ENCODE measurements at places on chromosomes 12 and 14.

GRCh38 chr14:96297000-96297399 is 41.0 kb downstream of the BDKRB1 start:
- no peak for DNase-seq

DNA sequence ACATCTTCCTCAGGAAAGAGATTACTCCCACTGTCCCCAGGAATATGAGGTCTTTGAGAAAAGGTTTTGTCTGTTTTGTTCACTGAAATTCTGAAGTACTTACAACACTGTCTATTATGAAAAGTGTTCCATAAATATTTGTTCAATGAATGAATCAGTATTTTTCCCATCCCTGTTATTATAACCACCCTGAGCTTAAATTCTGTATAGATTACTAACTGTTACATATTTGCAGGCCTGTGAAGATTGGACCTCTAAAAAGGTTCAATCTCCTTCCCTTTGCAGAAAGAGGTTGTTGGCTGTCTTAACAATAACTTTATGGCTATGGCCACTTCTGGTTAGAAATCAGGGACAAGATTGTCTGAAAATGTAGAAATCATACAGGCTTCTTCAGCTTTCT is 174.5 kb upstream of the NPAS3 start:
- no peak for DNase-seq

DNA sequence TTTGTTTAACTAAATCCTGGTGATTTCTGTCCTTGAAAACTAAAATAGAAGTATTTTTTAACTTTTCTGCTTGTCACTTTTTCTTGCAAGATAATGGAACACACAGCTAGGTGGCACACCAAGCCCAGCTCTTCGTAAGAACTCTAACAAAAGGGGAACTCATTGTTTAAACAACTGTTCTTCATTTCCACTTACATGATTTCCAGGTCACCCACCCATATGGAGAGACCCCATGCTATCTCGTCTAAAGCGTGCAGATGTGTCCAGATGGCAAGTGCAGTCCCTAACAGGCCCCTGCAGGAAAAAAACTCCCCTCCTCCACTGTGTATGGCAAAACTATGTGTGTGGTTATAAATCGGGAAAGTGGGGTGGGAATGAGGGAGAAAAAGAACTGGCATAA is 43.3 kb upstream of the NT5DC3 start:
- DNase-seq = peak; percentile 19

DNA sequence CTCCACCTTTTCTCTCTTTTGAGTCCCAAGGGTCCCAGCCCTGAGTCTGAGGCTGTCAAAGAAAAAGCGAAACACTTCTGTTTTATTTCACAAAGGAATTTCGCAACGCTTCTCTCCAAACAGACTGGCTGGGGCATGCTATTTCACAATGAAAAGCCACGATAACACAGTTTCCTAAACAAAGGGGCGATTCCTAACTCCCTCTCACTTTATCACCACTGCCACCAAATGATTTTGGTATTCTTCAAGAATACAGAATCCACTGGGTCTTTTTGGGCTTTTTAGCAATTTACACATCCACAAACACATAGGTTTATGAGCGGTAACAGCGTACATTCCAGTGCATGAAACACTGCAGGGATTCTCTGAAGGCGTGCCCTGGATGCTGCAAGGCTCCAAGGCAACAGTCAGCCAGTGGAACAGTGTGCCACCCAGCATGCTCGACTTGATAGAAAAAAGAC is 161.2 kb downstream of the DAD1 start:
- DNase-seq = no peak

GRCh38 chr12:65596514-65597091 is 227.7 kb upstream of the HMGA2 start:
- DNase-seq = no peak

DNA sequence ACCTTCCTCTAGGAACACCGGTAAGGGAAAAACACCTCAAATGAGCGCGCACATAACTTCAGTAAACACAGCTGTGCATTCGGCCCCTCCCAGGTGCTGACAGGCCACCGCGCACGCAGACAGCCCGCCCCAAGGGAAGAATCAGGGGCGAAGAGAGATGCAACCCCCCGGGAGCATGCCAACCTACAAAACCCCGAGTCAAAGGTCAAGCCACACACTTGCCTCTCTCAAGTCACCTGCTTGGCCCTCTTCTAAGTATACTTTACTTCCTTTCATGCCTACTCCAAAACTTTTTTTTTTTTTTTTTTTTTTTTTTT is 2.3 kb upstream of the CYP46A1 start:
- DNase-seq = no peak

DNA sequence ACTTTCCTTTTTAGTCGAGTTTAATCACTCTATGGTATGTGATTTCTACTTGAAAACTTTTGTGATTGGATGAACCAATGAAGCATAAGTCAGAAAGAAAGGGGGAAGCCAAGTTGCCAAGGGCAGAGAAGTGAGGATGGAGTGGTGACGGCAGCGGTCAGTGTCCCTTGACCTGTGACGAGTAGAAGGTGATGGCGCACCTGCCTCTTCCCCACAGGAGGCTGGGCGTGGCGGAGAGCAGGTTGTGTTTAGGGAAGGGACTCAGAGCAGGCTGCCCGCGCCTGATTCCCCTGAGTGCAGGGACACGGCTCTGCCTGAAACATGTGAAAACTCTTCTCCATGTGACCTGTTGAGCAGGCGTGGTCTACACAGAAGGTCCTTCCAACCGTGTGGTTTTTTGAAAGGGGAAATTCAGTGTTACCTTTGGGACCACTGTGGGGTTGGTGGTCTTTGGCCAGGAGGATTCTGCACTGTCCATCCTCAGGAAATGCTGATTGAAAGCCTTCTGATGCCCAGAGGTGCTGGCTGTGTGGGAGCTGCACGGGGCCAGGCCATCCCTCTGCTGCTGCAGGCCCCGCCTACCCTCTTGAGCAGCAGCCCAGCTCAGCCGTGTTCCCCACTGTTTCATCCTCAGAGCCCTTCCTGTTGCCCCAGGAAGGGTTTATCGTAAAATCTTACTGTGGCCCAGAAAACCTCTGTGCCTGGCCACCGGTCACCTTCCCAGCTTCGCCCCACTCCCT is 23.5 kb upstream of the AMN start:
- DNase-seq = no peak

DNA sequence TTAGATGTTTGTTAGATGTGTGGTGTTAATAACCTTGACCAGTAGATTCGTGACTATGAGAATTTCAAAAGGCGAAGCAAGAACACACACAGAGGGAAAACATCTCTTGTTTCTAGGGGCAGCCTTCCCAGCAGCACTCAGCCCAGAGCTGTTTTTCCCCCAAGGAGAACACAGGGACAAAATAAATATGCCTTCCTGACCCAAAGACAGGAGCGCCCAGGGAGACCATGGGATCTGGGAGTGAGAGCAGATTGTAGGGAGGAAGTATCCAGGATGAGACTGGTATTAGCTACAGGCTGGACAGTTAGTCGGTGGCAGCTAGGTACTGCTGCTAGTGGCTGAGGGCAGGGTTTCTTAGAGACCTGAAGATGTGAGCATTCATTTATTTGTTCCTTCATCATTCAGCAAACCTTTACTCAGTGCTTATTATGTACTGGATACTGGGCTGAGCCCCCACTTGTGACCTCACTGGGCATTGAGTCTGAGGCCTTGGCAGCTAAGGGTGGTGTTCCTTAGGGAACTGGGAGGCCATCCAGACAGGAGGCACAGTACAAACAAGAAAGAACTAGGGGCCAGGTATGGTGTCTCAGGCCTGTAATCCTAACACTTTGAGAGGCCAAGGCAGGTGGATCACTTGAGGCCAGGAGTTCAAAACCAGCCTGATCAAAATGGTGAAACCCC is 469.8 kb downstream of the ZFP36L1 start:
- DNase-seq = no peak

- no peak for DNase-seq
Measured at GRCh38 chr14:58177125-58177524, 22.8 kb upstream of the ACTR10 start.

- DNase-seq = no peak
Measured at GRCh38 chr14:88322504-88323085, 474 bp downstream of the KCNK10 start.

DNA sequence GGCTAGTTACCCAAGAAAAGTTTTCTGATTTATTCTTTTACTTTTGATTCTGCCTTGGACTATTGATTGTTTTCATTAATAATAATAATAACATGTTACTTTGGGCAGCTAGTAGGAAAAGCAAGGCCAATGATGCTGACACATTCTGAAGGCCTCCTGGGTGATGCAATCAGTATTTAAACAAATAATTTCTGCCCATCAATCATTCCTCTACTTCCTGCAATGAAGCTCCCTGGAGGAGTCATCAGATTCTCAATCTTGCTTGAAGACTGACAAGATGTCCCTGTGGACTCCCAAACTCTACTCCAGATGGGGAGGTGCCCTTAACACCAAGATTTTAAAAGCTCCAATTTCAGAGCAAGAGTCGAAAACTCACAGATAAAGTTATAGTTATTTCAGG is at the start of gene SPX:
TSS of gene SPX (plus strand) at position 244 of the 400 bp plus-strand sequence. CDS start 177 bp downstream, outside the sequence.
- DNase-seq = no peak

GRCh38 chr12:92568691-92569090 is 134.1 kb upstream of the PLEKHG7 start:
- DNase-seq = no peak

GRCh38 chr14:93100570-93100969 is 15.2 kb downstream of the ITPK1 start:
- DNase-seq = no peak

- DNase-seq = no peak
Measured at GRCh38 chr14:53547593-53547992, 394.5 kb upstream of the DDHD1 start.

DNA sequence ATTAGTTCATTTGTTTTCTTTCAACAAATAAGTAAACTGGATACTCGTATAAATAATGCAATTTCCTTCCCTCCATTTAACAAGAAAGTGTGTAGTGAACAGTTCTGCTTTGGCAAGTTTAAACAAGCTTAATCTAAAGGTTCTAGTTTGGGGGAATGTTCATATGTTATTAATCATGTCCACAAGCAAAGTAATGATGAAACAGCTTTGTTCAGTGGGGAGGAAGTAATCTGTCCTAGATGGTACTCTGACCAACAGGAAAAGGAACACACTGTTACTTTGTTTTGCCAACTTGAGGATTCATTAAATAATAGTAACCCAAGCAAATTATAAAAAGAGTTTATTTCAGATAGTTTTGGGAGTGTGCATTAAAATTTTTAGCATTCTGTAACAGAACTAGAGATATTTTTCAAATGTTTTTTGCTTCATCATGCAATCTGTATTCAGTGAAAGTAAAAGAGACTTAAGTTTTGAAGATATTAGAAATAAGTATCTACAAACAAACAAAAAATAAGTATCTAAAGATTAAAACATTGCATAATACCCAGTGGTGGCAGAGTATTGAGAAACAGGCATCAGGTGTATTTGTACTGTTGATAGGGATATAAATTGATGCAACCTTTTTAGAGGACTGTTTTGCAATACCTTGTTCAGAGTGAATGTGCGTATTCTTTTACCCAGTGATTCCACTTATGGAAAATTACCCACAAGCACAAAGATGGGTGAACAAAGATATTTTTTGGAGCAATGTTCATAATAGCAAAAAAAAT is 61.1 kb downstream of the RAB35 start:
- no peak for DNase-seq

- DNase-seq = no peak
Measured at GRCh38 chr14:93987376-93987775, 9.7 kb upstream of the CCDC197 start.
